ENCODE measurements at places on chromosomes 7 and 10.

GRCh38 chr10:132336919-132337407, 5.0 kb downstream of the LRRC27 start:
- DNase-seq, result no peak

GRCh38 chr7:154868921-154869320, 134.0 kb downstream of the PAXIP1 start:
- DNase-seq, result no peak

DNA sequence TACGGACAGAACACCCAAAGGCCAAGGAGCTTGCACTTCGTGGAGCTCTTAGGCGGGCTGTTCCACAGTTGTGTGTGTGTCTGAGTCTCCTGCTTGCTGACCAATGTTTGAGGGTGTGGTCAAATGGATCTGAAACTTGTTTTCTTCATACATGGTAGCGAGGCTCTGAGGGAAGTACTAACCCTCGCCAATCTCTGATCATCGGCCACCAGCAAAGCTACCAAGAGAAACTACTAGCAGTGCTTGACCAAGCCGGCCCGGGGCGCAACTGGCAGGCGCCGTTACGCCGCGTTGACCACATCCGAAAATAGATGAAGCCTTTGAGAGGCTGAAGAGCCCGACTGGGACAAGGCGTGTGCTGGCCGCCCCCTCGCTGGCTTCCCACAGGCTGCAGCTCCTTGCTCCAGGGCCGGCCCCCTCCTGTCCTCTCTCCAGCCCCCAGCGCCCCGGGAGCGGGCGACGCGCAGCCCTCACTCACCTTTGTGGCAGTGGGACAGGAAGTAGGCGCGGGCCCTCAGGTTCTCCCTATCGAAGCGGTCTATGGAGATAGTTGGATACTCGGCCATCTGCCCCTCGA, 384 bp downstream of the DCLRE1C start:
- no peak for DNase-seq

DNA sequence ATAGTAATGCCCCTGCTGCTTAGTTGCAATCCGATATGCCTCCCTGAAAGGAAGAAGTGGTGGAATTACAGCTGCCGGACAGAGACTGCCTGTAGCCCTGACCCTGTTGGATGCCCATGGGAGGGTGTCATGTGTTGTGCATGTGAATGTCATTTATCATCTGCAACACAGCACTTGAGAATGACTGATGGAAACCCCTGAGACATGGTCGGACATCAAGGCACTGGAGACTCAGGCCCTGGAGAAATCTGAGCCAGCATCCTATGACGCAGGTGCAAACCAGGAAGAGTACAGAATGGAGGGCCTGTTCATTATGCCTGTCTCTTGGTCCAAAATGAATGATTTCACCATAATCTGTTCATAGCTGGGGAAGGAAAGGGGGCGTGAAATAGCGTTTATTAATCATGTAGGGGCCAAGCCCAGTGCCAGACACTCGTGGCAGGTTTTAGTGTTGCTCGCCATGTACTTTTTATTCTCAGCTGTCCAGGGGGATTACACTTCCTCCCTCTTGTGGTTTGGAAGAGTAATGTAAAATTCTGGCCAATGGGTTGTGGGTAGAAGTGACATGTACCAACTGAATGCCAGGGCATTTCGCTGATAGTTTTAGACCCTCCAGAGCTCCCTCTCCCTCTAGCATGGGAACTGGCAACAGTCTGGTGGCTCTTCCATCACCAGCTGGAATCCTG, 23.0 kb upstream of the LEP start:
- no peak for DNase-seq

- DNase-seq, result no peak
Observed at GRCh38 chr7:25360451-25360850, 132.2 kb upstream of the NPVF start.

DNA sequence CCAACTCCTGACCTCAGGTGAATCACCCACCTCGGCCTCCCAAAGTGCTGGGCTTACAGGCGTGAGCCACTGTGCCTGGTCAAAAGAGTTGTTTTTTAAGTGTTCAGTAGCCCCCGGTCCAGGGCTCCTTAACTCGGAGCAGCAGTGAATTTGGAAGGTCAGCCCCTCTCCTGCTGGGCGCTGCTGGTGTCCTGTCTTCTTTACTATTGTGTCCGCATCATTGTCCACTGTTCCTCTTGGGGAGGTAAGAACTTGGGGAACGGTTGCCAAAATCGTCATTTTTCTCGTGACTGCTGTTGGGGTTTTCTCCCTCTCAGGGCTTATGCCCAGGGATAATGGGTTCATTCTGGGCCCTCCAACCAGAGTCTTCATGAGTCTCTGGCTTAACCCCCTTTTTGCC, 46.7 kb downstream of the CAMK1D start:
- no peak for DNase-seq

DNA sequence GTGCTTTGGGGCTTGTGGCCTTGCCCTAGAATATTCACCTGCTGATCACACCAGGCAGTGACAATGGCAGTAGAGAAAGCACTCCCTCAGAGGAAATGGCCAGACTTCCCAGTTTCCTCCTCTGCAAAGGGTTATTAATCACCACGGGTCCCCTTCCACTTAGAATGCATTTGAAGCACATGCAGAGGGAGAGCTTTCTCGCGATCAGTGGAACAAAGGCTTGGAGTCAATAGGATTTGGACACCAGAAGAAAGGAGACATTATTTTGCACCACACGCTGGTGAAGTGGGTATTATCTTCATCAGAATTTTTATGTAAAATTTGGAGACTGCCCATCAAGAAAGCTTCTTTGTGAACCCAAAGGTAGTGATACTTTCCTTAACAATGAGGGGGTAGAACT, 35.4 kb upstream of the INHBA start:
- DNase-seq, result no peak

DNA sequence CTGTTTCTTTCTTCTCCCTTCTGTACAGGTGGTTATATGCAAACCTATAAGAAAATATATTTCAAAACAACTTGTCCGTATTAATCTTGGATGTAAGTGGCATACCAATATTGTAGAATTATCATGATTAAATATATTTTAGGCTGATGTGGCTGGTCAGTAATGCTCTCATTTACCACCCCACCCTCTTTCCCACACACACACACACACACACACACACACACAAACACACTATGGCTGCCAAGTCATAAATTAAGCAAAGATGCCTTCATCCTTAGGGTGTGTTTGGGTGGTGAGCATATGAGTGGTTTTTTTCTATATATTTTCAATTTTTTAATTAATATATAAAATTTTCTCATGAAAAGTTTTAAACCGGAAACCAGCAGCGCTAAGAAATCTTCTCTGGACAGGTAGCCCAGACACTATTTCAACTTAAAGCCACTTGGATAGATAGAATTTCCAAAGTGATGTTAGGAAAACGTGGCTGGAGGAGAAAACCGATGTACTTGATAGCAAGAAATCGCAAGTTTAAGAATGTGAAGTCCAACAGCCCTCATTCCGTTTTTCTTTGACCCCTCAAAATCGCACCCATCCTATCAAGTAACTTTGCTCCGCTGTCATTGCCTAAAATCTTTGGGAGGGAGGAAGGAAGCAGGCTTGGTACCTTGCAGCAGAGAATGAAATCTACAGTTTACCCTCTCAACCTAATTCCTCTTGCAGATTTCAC, 171.7 kb downstream of the FAM107B start:
- DNase-seq, result no peak

DNA sequence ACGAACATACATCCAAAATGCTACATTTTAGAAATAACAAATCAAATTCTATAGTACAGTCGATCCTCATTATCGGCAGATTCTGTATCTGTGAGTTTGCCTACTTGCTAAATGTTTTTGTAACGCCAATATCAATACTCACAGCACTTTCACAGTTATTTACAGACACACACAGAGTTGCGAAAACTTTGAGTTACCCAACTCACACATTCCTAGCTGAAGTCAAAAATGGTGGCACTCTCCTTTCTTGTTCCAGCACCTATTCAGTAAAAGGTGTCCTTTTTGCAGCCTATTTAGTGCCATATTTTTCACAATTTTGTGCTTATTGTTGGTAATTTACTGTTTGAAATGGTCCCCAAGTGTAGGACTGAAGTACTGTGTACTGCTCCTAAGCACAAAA, 161.7 kb downstream of the AKR1D1 start:
- DNase-seq, result no peak

GRCh38 chr7:18350678-18351077, 144.9 kb upstream of the HDAC9 start:
- no peak for DNase-seq

DNA sequence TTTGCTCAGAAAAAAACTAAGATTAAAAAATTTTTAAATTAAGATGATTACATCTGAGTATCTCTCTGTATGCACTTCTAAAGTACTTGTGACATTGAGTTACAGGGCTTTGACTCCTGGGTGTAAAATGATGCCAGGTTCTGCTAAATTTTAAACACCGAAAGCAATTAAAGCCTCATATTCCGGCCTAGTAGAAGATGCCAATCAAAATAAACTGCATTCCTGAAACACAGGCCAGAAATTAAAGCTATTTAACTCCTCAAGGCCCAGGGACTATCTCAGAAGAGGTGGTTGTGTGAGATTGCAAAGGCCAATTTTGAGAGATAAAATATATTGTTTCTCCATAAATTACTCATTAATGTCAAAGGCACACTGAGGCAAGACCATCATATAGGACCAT, 388.3 kb downstream of the KIF20B start:
- no peak for DNase-seq

DNA sequence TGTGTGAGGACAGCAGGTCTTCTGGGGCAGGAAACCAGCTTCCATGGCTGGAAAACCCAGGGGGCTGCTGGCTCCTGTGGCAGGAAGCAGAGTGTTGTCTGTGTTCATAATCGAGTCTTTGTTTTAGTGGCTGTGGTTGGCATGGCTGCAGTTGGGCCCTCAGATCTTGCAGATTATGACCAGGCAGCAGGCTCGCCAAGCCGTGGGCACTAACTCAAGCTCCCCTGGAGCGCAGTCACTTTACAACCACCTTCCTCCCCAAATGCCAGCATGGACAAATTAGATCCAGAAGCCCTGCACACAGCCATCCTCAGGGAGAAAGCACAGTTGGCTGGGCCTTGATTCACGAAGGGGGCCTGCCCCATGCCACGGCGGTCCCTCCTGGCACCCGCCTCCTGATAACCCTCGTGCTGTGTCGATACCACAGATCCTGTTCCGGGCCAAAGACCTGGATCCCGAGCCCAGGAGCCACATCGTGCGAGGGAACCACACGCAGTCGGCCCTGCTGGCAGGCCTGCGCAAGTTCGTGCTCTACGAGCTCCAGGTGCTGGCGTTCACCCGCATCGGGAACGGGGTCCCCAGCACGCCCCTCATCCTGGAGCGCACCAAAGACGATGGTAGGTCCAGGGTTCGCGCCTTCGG, 552.5 kb upstream of the FOXK1 start:
- DNase-seq, result no peak

DNA sequence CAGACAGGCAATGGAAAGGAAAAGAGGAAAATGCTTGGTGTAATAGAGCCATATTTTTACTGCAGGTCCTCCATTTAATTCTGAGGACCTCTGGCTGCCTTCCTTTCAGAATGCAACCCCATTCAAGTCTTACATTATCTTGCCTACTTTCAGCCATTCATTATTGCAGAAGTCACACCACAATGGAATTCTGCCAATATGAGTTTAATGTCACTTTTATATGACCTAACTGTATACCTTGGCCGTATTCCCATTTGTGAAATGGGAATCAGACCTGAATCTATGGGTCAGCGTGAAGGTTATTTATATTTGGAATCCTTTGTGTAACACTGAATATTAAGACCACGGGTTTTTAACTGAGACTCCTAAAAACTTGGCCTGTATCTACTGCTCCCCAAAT, 241.7 kb upstream of the AOAH start:
- no peak for DNase-seq

- no peak for DNase-seq
Observed at GRCh38 chr10:124746992-124747391, 2.8 kb upstream of the FAM53B start.

DNA sequence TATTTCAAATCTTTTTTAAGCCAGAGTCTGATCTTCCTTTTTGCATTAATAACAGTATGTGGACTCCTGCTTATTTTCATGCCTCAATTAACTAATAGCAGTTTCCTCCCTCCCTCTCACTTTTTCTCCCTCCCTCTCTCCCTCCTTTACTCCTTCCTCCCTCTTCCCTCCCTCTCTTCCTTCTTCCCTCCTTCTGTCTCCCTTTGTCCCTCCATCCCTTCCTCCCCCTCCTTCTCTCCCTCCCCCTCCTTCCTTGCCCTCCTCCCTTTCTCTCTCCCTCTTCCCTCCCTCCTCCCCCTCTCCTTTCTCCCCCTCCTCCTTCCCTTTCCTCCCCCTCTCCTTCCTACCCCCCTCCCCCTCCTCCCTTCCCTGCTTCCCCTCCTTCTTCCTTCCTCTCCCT, 2.0 kb downstream of the ZCWPW1 start:
- DNase-seq, result no peak

DNA sequence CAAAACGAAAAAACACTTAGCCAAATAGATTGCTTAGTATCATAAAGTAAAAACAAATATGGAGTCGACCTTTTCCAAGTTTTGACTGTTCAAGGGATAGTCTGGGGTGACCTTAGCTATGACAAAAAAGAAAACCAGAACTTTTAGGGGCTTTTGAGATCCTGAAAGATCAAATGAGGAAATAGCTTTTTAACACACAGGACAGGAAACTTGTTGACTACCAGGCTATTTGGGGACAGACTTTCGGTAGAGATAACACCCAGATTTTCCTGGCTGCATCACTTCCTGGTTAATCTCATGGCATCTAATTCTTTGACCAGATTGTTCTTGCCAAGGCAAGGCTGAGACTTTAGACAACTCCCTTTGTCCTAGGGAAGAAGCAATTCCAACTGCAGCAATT, 34.5 kb upstream of the EGR2 start:
- no peak for DNase-seq

DNA sequence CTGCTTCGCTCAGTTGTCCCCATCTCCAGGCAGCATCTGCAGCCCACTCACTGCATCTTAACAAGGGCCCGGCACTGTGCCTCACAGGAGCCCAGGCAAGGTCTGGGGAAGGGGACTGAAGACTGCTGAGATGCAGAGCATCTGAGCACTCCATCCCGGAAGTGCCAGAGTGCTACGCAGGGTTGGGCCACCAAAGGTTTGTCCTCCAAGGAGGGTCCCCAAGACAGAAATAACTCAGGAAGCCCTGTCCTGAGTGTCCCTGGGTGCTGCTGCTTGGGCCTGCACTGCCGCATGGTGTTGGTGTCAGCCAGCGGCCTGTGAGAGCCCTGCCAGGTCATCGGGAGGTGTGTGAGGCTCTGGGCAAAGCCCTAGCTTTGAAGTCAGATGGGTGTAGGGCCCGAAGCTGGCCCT, 288.2 kb upstream of the ZMIZ1 start:
- DNase-seq, result no peak

GRCh38 chr7:105228555-105228954, 160.2 kb downstream of the SRPK2 start:
- DNase-seq, result no peak
